NCI-H2107 (cell line): ENCODE measurements at places on chromosomes 7 and 10.

DNA sequence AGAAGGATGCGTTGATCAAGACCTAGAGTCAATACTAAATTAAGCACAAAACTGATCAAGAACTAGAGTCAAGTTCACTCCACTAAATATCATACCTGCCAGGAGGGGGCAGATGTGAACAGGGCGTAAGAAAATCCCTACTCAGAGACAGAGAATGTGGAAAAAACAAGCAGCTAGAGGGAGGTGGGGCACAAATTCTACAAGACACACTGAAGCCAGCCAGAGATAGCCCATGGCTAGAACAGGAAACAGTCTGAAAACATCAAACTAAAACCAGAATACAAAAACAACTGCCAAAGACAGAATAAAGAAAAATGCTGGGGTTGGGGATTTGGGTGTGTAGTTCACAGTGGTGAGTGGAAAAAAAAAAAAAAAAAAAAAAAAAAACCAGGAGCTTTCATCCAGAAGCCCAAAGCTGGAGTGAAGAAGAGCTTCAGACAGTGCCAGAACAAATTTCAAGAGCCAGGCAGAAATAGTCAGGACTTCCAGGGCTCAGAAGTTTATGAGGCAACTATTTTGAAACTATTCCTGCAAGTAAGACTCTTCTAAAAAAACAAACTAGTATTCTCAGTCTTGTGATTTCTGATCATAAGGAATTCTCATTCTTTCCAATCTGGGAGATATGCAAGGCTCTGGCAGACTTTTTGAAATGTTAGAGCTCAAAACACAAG lies 118.3 kb downstream of the CCDC71L start:
- DNase-seq = peak; percentile 52

- DNase-seq = no peak
Observed at GRCh38 chr7:17462131-17462631, 163.7 kb downstream of the AHR start.

DNA sequence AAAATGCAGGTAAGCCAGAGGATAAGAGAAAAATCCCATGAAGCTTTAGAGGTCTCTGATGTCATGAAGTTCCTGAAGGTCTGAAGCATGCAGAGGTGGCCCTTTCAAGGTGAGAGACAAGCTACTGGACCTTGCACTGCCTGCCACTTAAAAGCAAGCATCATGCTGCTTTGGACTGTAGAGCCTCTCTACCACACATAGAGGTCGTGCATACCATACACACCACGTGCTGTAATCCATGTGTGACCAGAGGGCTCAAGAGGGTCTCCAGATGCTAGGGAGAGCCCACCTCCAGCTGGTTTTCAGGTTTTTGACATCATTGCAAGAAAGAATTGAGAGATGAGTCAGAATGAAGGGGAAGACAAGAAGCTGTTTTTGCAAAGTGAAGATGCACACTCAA lies 436.4 kb downstream of the TCERG1L start:
- no peak for DNase-seq

GRCh38 chr7:141043616-141044015 lies 28.9 kb upstream of the MRPS33 start:
- no peak for DNase-seq

GRCh38 chr10:86730227-86730626 lies 26.2 kb upstream of the BMPR1A start:
- DNase-seq = no peak

GRCh38 chr10:72254813-72255568 lies 18.7 kb upstream of the DDIT4 start:
- DNase-seq = no peak
